ENCODE measurements at places on chromosomes 2 and 18.

DNA sequence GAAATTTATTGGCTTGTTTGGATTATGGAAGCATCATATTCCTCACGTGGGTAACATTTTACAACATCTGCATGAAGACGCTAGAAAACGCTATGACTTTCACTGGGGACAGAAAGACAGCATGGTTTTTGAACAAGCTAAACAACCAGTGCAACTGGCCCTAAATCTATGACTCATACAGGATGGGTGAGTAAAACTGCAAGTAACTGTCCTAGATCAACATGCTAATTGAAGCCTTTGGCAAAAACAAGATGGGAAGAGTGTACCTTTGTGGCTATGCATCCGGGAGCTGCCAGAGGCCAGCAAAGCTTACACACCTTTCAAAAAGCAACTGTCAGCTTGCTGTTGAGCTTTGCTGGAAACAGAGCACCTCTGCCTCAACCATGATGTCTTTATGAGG is 1096.0 kb upstream of the DDX18 start:
- DNase-seq = no peak

- no peak for DNase-seq
Observed at GRCh38 chr2:107777974-107778373, 48.7 kb upstream of the RGPD4 start.

GRCh38 chr2:180739070-180739469 is 241.3 kb upstream of the UBE2E3 start:
- DNase-seq = no peak

- no peak for DNase-seq
Observed at GRCh38 chr18:50306944-50307343, 19.5 kb upstream of the CXXC1 start.

GRCh38 chr2:11332596-11332995 is 11.8 kb downstream of the ROCK2 start:
- DNase-seq = no peak

DNA sequence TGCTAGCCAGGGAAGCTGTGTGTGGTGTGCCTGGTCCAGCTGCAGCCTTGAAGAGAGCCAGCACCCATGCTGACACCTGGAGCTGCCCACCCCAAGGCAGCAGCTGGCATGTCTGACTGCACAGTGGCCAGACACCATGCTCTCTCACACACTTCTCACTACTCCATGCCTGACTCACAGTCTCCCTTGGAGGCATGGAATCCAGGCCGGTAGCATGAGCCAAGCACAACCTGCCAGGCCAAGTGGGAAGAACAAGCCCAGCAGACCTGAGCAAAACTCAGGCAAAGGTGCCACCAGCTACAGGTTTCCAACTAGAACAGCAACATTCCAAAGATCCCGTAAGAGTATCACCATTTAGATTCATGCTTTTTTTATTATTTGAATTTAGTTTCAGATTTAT is 625.3 kb upstream of the LRRTM4 start:
- DNase-seq = no peak

GRCh38 chr2:165698444-165698884 is 95.6 kb downstream of the GALNT3 start:
- no peak for DNase-seq

DNA sequence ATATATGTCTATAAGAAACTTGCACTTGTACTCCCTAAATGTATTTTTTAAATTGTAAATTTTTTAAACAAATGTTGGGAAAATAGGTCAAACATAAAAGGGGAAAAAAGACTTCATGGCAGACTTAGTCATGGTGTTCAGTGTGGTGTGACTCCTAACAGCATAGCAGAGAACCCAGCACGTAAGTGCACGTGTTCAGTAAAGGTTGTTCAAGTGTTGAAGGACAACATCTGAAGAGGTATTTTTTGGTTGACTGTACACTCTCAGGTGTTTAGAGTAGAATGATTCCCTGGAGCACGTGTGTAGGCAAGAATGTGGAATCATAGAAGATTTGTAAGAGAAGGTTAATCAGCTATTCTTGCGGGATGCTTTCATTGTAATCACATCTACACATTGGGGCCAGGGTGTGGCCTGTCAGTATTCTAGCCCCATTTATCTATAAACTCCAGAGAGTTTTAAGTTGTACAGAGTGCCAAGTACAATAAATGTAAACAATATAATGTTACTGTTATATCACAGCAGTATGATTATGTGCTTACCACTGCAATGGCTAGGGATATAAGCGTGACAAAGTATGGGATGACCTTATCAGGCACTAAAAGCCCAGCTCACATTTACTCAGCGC is 106.8 kb downstream of the CRIM1 start:
- no peak for DNase-seq

DNA sequence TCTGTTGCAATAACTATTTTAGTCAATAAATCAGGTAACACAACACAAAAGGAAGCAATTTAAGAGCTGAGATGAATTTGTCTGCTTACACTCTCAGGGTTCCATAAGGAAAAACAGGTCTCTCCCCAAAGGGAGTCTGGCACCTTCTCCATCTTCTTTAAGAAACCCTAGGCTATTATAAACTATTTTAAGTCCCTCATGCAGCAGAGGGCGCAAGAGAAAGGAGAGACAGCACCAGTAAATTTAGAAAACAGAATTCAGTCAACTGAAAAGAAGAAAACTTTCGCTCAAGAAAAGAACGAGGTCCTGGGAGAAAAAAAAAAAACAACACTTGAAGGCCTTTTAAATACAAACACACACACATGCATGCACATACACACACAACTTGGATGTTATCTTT is 19.1 kb downstream of the SULT1C4 start:
- no peak for DNase-seq

GRCh38 chr18:51300912-51301311 is 103.4 kb upstream of the MEX3C start:
- DNase-seq = no peak

- no peak for DNase-seq
Observed at GRCh38 chr2:216429428-216429827, 17.1 kb downstream of the SMARCAL1 start.

DNA sequence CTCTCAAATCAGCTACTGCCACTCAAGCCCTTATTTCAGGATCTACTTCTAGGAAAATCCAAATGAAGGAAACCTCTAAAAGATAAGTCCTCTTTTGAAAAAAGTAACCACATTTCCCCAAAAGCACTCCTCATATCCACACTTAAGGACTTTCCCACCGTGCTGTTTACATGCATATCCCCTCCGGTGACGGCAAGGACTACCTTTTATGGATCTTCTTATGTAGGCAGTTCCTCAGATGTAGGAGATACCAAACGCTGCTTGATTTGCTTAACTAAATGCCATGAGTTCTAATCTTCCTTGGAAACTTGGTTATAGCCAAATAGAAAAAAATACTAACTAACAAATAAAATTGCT is 6.9 kb upstream of the TMEM87B start:
- no peak for DNase-seq

- DNase-seq = no peak
Observed at GRCh38 chr2:8406271-8406670, 275.6 kb upstream of the ID2 start.

DNA sequence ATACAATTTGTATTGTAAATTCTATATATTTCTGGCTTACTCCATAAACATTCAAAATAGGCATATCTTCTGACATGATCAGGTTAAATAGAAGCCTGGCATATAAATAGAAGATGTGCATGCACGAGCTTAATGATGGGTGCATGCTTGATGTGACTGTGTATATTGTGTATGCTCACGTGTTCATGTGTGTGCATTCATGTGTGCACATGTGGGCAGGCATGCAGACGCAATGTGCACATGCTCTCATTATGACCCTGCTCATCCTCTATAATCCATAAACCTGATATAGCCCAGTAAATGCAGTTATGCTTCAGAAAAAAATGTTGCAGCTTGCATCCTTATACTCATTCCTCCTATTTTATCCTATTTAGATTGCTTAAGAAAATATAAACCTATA is 29.2 kb downstream of the RAB27B start:
- DNase-seq = no peak

DNA sequence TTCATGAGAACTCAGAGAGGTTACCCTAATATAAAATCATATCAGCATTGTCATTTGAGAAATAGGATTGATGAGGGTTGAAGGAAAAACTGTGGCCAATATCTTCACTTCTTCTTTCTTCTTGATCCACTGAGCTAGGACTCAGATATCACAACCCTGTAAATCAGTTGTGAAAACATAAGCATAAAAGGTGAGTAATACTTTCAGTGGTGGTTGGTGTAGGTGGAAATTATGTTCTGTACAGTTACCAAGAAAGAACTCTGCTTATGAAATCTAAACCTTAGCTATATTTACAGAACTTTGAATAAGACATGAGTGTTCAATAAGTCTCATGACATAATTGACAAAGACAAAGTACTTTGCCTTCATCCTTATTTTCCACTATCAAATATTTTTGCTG is 56.3 kb downstream of the PAX3 start:
- no peak for DNase-seq

DNA sequence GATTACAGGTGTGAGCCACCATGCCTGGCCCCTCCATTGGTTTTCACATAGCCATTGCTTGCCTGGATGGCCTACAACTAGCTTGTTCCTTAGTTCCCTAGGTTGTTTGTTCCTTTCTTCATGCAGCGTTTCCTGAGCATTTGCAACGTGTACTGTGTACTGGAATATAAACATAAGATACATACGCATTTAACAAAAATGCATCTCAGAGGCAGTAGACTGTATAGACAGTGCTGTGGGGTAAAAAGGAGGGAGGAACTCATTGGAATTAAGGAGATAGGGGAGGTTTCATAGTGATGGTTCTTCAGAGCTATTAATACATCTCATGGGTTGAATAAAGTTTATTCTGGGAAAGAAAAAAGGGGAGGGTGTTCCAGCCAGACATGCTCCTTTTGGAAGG is 260.5 kb upstream of the RASGRP3 start:
- DNase-seq = no peak

DNA sequence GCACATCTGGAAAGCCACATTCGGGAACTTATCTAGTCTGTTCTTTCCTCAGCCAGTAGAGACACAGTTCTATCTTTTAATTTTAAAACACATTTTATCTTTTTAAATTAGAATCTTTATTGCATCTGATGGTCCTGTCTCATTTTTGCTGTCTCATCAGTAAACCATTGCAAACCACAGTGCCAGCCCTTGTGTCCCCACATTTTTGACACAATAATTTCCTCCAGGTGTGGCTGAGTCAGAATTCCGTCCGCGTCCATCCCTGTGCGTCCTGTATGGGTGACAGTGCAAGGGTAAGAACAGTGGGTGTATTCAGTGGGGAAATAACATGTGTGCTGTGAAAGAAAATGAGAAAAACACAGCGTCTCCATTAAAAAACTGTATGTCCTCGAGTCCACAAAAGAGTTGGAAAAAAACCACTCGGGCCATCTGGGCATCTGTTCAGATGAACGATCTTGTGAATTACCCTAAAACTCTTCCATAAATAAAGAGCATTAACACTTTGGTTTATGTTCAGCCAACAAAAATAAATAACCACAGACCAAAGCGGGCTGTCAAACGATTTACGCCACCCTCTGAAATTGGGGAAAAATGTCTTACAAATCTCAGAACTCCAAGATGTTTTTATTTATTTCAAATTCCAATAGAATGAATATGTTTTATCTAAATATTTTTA is 137.3 kb downstream of the ZNF516 start:
- DNase-seq = no peak

DNA sequence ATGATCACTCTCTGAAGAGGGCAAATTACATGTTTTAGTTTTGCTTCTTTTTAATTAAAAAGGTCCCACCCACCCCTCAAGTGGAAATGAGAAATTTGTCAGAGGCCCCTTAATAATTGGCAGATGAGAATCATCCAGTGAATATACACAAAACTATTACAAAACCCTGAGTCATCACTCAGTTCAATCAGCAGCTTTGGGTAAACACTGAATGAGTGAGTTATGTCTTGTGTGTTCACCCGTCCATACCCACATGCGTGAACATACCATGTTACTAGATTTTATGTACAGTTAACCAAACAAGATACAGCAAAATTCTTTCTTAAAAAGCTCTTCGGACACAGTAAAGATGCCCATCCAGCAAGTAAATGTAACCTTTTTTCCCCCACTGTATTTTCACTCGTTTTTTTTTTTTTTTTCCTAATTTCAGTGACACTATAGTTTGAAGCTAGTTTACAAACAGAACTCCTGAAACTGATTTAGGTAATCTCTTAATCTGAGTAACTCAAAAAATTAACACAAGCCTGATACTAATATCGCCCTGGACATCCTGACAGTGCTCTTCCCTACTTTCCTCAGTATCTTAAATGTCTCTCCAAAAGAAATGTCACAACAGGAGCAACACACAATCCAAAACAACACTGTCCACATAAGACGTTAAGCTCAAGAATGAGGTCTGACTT is 1.4 kb downstream of the PSME4 start:
- DNase-seq = no peak

- no peak for DNase-seq
Observed at GRCh38 chr2:33317369-33318007, 159.0 kb upstream of the RASGRP3 start.

DNA sequence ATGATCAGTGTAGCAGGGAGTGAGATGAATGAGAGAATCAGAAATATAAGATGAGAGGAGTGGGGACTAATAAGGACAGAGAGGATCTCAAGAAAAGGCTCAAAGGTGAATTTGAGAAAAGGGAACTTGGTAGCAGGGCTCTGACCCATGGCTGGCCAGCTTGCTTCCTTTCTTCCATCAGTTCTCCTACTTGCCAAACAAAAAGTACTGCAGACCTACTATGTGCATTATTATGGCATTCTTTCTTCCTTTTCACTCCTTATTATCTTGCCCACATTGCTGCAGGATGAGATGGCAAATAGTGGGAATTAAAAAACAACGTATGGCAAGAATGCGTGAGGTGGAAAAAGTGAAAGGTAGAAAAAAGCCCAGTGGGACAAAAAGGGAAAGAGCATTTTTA is 33.0 kb downstream of the PRKD3 start:
- DNase-seq = no peak

DNA sequence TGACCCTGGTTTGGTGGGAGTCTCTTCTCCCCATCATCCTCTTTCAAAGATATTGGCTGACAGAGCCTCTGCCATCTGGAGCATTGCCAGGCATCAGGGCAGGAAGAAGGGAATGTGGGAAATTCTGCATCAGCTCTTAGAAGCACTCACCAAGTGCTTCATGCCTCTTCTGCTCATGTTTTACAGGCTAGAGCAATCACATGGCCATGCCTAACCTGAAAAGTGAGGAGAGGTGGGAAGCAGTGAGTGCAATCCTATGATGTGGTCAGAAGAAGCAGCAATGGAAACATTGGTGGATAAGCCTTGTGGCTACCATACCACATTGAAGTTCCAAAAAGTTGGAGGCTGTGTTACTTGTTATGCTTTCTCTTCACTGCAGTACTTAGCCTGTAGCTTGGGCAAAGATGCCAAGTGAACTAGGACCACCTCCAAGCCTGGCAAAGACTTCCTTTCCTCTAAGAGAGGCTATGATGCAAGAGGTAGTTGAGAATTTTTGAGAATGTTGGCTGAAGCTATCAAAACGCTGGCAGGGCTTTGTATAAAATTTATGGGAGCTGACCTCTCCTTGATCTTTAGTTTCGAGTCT is 64.1 kb downstream of the BCL2L11 start:
- no peak for DNase-seq

- DNase-seq = no peak
Observed at GRCh38 chr2:188079196-188079595, 212.5 kb upstream of the GULP1 start.
